ENCODE measurements at places on chromosomes 1 and 21.

DNA sequence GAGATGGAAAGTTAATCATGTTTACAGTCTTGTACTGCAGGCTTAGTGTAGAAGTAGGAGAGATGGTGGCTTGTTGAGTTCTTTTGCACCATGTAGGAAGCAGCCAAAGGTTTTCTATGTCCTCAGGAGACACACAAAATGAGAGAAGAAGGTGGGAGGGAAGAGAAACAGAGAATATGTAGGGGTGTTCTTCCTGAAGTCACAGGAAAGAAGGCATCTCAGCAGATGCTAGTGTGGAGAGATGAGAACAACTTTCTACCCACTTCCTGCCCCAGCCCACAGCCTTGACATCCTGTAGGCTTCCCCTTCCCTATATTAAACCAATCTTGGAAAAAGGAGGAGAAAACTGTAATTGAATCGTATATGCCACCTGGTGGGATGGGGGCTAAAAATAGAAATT is 217.0 kb downstream of the S1PR1 start:
- DNase-seq, result no peak

DNA sequence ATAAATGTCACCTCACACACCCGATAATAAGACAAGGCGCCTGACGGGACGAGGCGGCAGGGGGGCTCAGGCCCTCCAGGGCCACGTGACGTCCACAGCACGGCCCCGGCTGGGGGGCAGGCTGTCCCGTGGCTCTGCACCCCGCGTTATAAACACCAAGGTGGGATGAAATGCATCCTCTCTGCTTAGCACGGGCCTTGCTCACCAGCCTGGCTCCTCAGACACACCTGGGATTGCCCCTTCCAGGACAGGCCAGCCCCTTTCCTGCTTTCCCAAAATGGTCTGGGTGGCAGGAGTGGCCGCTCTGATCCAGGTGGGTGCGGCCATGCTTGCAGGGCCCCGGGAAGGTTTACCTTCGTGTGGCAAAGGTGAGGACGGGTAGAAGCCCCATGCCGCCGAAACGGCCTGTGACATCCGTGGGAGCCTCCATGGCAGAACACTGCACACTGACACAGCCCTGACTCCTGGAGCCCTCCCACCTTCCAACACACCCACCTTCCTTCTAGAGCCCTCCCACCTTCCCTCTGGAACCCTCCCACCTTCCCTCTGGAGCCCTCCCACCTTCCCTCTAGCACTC is 35.9 kb downstream of the SLC19A1 start:
- no peak for DNase-seq

GRCh38 chr21:40020651-40021050 is 153.4 kb downstream of the PCP4 start:
- no peak for DNase-seq

DNA sequence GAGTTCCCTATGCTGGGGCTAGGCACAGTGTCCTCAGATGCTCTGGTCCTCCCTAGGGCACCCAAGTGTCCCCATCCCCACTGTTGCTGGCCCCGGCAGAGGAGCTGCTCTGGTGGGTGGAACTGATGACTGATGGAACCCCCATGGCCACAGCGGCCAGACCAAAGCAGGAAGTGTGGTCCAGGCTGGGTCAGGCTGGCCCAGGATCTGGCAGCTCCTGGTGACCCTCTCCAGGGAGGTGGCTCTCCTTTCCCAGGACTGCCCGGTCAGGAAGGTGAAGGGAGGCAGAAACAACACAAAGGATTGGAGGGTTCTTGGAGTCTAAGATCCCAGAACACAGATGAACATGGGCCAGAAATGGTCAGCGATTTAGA is 1.1 kb downstream of the NKAIN1 start:
- no peak for DNase-seq

- DNase-seq, result no peak
Measured at GRCh38 chr1:60731321-60731720, 351.0 kb upstream of the NFIA start.

DNA sequence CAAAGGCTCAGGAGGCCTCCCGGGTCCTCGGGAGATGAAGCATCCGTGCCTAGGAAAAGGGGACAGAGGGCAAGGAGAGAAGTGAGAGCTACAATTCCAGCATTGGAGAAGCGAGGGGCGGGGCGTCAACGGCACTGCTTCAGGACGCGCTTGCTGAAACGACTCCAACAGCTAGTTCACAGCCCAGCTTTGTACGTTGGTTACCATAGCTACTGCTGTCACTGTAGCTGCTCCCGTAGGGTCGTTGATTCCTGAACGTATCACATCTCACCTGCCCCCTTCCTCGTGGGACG is 63.1 kb downstream of the TOR1AIP2 start:
- DNase-seq, result no peak

Measured in stimulated activated CD8-positive, alpha-beta memory T cell treated with anti-CD3 and anti-CD28 coated beads, Interleukin-4, amount 100 ng/mL, for 48 hours (primary cell).